Osteocyte (in vitro differentiated cells): ENCODE measurements at places on chromosomes 2 and 18.

DNA sequence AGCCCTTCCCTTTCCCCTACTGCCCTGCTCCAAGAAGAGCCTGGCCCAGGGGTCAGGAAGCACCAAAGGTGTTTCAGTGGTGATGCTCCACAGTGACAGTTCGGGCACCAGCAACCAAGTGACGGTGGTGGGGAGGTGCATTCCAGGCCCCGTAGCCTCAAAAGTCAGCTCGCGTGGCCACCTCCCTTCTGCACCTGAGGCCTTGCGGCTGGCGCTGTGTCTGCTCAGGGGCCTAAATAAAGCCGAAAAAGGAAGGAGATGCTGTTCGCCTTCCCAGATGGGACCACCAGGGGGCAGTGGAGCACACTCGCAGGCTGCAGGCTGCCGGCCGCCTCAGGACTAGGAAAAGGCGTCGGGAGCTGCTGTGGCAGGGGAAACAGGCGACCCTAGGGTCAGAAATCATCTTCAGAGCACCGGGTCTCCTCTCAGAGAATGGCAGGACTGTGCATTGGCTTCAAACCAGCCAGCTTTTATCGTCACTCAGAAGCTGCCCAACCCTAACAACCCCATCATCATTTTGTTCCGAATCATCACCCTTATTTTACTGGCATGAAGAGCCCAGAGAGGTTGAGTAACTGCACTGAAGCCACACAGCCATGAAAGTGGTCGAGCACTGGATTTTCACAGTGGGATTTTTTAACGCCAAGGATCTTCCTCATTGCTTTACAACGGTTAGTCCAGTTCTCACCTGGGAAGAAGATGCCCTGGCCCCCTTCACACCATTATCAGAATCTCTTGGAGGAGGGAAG lies 213.0 kb upstream of the CELF4 start:
- DNase-seq: peak; percentile 87

DNA sequence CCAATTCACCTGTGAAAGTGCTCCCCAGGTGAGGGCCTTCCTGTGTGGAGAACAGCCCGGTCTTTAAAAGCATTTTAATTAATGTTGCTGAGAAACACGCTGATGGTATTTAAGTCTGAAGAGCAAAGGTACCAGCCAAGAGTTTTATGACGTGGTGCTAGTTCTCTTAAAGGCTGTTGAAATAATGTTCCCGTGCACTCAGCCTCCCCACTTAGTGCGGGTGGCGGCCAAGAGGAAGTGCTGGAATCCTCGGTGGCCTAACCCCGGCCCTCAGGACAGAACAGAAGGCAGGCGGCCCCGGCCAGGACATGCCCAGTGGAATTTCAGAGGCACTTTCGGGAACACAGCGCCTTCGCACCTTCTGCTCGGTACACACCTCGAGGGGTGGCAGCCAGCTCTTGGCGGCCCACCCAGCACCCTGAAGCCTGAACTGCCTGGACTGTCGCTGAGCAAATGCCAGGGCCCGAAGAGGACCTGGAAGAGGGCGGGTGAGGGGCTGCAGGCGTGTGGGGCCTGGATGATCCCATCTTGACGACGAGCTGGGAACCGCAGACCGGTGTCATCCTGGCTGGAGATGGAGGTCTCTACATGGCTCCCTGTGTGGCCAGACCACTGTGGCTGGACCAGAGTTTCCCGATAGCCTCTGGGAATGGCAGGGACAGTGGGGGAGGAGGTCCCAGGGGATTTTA lies 142.9 kb downstream of the ASB1 start:
- no peak for DNase-seq

- no peak for DNase-seq
These were observed 62.4 kb upstream of the GCFC2 start for GRCh38 chr2:75772908-75773630.

DNA sequence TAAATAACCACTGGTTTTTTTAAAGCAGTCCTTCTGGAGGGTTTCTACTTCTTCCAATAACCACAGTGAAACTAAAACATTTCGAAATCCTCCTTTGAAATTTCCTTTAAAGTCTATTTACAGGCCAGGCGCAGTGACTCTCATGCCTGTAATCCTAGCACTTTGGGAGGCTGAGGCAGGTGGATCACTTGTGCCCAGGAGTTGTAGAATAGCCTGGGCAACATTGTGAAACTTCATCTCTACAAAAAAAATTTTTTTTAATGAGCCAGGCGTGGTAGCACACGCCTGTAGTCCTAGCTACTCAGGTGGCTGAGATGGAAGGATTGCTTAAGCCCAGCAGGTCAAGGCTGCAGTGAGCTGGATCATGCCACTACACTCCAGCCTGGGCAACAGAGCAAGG lies 15.2 kb downstream of the KIDINS220 start:
- no peak for DNase-seq

DNA sequence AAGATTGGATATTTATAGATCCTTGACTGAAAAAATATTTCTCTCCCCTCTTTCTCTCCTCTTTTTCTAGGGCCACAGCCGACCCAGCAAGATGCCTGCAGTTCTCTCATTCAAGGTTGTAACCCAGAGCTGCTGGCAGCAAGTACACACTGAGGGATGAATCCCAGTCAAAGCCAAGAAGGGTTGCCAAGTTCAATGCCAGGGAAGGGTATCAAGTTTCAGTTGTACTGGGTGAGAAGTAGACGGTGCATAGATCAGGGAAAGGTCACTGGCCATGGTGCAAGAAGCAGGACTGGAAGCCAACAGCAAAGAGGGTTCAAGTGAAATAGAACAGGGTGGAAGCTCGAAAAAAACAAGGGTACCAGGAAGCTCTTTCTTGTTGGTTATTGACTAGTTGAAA lies 170.2 kb downstream of the NRP2 start:
- DNase-seq: no peak

DNA sequence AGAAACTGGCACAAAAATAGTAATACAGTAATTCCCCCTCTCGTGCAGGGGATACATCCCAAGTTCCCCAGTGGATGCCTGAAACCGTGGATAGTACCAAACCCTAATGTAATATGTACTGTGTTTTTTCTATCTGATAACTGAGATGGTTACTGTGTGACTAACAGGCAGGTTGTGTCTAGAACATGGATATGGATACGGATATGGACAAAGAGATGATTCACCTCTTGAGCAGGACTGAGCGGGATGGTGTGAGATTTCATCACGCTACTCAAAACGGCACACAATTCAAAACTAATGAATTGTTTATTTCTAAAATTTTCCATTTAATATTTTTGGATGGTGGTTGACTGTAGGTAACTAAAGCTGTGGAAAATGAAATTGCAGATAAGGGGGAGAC lies 3.4 kb downstream of the MBD1 start:
- DNase-seq: no peak

- DNase-seq: no peak
These were observed 21.6 kb upstream of the FLACC1 start for GRCh38 chr2:201378496-201379397.

DNA sequence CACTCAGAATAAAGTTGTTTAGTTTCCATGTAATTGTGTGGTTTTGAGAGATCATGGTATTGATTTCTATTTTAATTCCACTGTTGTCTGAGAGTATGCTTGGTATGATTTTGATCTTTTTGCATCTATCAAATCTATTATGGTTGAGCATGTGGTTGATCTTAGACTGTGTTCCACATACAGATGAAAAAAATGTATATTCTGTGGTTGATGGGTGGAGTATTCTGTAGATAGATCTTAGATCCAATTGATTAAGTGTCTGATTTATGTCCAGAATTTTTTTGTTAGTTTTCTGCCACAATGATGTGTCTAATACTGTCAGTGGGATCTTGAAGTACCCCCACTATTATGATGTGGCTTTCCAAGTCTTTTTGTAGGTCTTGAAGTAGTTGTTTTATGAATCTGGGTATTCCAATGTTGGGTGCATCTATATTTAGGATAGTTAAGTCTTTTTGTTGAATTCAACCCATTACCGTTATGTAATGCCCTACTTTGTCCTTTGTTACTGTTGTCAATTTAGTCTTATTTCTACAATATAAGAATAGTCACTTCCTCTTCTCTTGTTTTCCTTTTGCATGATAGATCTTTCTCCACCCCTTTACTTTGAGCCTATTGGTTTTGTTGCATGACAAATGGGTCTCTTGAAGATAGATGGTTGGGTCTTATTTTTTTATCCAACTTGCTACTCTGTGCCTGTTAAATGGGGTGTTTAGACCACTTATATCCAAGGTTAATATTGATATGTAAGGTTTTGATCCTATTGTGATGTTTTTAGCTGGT lies 101.8 kb downstream of the TRABD2A start:
- DNase-seq: no peak

DNA sequence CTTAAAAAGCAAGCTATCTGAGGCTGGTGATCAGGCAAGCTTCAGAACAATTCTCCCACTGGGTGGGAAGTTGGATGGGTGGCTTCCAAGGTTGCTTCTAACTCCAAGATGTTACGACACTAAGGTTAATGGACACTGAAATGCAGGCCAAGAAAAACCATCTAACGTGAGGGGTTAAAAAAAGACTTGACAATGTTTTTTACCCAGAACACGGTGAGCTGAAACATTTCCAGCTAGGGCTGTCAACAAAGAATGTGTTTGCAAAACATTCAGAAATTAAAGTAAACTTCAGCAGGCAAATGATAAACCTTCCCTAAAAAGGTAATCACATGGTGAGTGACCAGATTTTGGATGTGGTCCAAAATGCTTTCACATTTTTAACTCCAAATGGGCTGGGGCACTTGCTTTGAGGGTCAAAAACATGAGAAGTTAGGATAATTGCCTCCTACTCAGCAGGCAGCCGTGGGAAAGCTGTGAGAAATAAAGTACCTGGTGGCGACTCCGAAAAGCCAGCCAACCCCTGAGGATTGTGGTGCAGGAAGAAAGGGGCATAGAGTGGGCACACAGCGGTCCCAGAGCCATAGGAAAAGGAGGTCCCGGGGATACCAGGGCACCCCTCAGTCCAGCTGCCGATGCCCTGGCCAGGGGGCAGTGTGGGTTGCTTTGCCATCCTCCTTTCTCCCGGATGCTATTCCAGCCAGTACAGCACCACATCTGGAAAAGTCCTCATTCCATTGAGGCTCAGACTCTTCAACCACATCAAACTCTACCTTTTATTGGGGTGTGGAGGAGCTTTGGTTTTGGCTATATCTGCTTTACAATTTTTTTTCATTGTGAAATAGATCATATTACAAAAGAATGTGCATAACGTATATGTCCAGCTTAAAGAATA lies 90.0 kb upstream of the ATL2 start:
- DNase-seq: no peak

DNA sequence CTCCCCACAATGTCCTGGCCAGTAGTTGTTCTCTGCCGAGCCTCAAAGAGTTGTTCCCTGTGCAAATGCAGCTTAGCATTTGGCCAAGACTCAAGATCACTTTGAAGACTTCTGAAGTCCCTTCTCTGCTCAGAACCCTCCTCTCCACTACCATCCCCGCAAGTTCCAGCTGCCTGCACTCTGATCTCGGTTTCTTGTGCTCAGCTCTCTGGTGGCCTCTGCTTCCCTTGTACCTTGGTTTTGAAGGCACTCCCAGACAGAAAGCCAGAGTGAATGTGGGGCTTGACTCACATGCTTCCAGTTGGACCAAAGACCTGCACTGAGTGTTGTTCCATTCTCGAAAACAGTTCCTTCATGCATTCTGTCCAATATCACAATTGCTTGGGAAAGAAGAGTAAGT lies 28.6 kb downstream of the CRACDL start:
- peak; percentile 44 for DNase-seq
